Central memory CD8-positive, alpha-beta T cell (primary cell): ENCODE measurements at places on chromosomes 5 and 9.

GRCh38 chr5:17737092-17737491 lies 102.8 kb downstream of the TAF11L14 start:
- no peaks in the 10 kb centered on the region for H3K36me3 ChIP-seq
- DNase-seq: no peak
- H3K27ac ChIP-seq: no peak overlapping the region
- H3K27me3 ChIP-seq: no peaks in the 10 kb centered on the region
- H3K4me1 ChIP-seq: no peaks in the 10 kb centered on the region

DNA sequence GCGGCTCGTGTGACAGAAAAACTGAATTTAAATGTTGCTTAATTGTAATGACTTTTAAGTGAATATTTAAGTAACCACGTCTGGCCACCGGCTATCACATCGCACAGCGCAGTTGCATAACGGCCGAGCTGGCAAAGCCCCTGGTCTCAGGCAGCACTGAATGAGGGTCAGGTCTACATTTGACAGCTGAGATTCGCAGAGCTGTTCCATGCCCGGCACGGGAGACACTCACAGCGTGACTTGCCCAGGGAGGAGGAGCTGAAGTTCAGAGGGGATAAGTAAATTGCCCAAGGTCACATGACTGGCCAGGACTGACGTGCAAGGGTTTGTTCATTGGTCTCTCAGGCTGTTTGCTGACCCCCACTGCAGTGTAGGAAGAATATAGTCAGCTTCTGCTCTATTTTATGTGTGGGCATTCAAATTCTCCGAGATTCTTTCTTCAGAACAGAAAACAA lies 17.4 kb upstream of the COL5A1 start:
- H3K4me3 ChIP-seq: no peak overlapping the region
- DNase-seq: no peak
- H3K36me3 ChIP-seq: peaks cover 2% of the 10 kb centered on the region
- no peak overlapping the region for H3K27ac ChIP-seq

DNA sequence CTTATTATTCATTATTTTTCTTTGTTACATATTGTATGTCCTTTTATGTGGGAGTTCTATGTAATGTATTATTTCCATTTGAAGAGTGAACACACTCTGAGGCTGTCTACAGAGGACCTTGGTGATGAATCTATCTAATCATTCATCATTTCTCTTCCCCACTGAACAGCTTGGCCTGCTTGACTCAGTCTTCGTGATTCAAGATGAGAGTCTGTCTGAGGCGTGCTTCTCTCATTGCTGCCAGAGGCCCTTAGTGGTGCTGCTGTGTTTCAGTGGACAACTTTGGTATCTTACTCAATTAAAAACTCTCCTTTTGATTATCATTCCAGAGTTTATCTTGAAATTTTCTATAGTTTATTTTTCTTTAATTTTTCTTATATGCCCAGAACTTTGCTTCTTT lies 318.1 kb upstream of the DAB2 start:
- H3K27ac ChIP-seq: no peak overlapping the region
- no peak overlapping the region for H3K4me3 ChIP-seq
- no peaks in the 10 kb centered on the region for H3K4me1 ChIP-seq
- peaks cover 28% of the 10 kb centered on the region for H3K27me3 ChIP-seq
- H3K36me3 ChIP-seq: peaks cover 2% of the 10 kb centered on the region

- H3K36me3 ChIP-seq: no peaks in the 10 kb centered on the region
- no peak overlapping the region for H3K27ac ChIP-seq
- H3K4me3 ChIP-seq: no peak overlapping the region
- H3K27me3 ChIP-seq: no peaks in the 10 kb centered on the region
- no peaks in the 10 kb centered on the region for H3K4me1 ChIP-seq
- no peak for DNase-seq
These were observed 336.7 kb downstream of the FAM170A start for GRCh38 chr5:119966028-119966427.

DNA sequence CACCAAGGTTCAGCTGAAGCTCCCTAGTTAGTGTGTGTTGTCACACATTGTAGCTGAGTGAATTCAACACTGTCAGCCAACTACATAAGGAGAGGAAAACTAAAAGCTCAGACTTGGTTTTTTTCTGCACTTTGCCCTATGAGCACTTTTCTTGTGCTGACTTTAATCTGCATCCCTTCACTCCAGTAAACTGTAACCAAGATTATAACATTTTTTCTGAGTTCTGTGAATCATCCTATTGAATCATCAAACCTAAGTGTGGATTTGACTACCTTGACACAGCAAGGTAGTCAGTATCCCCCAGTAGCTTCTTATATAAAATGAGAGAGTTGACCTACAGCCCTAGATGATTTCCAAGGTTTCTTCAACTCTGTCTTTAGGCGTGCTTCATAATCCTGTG lies 325.0 kb downstream of the AGTPBP1 start:
- no peak overlapping the region for H3K27ac ChIP-seq
- no peaks in the 10 kb centered on the region for H3K36me3 ChIP-seq
- H3K27me3 ChIP-seq: no peaks in the 10 kb centered on the region
- H3K4me3 ChIP-seq: no peak overlapping the region

GRCh38 chr9:99066571-99066970 lies 38.3 kb upstream of the TGFBR1 start:
- H3K4me1 ChIP-seq: peaks cover 71% of the 10 kb centered on the region
- H3K27ac ChIP-seq: no peak overlapping the region
- H3K27me3 ChIP-seq: no peaks in the 10 kb centered on the region
- DNase-seq: no peak
- H3K4me3 ChIP-seq: no peak overlapping the region
- H3K36me3 ChIP-seq: peaks cover 2% of the 10 kb centered on the region
